ENCODE measurements at places on chromosomes 5 and 9.

DNA sequence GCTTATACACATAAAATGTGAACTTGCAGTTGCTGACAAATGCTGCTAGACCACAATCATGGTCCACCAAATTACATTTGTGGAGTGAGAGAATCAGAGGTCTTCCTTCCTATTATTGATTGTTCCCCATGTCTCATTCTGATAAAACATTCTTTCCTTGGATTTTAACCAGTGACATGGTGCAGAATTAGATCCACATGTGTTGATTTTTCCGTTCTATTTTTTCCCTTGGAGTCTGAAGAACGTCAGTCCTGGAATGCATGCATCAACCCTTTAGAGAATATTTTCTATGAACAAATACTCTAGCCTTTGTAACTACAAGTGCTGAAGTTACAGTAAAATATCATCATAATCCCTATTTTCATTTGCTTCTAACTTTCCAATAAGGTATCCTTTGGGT lies 170.7 kb upstream of the SPRY4 start:
- no peak for DNase-seq

- DNase-seq = no peak
These were observed 556.1 kb upstream of the ZNF608 start for GRCh38 chr5:125302577-125302976.

DNA sequence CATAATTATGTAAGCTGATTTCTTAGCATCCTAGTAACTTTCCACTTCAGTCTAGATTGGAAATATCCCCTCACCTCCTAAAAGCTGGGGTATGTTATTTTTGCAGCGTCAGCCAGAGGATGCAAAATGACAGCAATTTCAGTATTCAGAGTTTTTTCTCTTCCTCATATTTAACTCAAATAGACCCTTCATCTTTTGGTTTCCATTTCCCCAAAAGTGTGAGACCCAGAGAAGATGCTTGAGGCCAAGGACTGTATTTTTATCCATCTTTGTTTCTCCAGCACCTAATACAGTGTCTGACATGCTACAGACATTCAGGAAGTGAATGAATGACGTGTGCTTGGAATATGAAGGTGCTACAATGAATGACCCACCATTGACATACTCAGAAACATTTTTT lies 75.5 kb upstream of the RANBP3L start:
- DNase-seq = no peak

DNA sequence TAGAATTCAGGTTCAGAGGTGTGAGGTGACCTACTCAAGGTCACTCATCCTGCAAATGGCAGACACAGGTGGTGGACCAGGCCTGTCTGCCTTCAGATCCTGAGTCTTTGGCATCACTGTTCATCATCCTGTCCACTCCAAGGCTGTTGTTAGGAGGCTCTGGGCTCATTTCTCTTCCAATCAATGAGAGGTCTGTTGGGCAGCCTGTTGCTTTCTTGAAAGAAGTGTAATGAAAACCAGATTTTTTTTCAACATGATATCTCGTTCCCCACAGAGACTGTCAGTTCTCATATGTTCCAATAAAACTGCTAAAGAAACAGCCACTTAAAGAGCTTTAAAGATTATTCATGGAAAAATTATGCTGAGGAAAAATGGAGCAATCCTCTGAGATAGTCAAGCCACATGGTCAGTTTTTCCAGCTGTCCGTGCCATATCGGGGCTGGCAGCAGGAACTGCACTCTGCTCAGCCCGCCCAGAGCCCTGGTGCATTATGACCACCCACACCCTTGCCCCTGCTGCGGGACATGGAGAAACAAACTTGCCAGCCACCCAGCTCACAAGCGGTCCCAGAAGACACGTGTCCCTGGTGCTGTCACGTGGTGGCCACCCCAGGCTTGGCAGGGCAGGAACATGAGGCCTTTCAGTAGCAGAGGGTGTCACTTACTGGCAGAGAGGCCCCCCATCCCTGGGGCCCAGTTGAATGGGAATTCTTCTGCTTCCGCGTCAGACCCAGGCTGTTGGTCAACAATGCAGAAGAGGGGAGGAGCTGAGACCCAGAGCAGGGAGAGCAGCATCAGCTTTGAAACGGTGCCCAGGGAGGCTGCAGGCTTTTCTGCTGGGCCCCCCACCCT lies 63.7 kb upstream of the ANGPTL2 start:
- DNase-seq = no peak

GRCh38 chr5:78638423-78638822 lies 10.1 kb downstream of the LHFPL2 start:
- DNase-seq = peak; percentile 93

DNA sequence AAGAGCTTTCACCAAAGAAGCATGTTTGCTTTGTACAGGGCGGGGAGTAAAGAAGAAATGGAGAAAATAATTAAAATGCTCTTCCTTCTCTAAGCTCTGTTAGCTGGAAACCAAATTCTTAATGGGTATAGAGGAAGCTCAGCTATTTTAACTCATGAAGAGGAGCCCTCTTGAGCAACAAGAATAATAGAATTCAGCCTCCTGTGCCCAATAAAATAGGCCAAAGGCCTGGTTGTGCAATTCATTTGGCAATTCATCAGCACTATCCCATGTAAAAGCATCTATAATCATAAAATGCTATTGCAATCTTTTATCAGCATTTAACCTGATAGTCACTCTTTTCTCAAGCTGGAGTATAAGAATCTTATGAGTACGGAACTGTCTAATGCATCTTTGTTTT lies 133.6 kb upstream of the CDH6 start:
- no peak for DNase-seq

DNA sequence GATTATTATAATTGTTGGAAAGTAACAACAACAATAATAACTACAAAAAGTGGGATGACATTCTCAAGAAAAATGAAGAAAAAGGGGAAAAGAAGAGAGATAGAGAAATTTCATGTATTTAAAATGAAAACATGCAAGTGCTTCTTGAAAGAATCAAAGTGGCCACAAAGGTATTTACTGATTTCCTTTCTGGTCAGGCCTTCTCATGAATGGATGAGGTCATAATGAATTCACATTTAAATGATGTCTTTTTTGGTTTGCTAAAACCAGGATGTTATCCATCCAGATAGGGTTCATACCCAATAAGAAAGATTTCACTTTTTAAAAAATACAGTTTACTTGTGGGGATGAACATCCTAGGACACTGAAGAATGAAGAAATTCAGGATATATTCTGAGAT lies 446.4 kb upstream of the PTGER4 start:
- no peak for DNase-seq

DNA sequence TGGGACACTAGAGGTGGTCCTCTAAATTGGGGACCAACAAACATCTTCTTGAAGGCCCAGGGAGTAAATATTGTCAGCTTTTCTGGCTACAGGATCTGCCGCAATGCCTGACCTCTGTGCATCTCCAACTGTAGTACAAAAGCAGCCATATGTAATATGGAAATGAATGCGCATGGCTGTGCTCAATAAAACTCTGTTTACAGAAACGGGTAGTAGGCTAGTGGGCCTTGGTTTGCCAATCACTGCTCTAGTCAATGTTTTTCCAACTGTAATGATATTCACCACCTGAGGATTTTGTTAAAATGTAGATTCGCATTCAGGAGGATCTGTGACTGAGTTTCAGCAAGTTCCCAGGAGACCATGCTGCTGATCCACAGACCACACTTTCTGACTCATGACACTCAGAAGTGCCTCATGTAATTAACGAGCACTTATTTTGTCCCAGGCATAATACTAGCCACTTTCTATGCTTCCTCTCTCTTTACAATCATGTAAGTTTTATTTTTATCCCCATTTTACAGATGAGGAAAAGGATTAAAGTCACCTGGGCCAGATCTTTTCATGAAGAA lies 96.9 kb downstream of the MED27 start:
- no peak for DNase-seq

GRCh38 chr5:141511771-141512325 lies 23.0 kb downstream of the PCDHGC5 start:
- DNase-seq = no peak

GRCh38 chr5:160165137-160166068 lies 46.2 kb upstream of the PWWP2A start:
- DNase-seq = peak; percentile 97

DNA sequence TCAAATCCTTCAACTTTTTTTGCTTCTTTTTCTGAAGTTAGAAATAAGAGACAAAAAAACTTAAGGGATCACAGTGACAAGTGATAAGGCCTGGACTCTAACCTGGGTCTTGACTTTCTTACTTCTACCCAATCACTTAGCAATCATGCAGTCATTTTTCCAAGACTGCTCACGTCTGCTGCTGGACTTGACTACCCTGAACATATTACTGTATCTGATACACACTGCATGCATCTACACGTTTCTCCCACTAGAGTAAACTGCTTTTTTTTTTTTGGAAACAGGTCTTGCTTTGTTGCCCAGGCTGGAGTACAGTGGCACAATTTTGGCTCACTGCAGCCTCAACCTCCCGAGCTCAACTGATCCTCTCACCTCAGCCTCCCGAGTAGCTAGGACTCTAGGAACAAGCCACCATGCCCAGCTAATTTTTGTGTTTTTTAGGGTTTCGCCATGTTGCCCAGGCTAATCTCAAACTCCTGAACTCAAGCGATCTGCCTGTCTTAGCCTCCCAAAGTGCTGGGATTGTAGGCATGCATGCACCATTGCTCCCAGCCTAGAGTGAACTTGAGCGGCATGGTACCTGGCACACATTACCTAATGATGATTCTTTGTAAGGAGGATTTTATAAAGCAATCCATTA lies 7.4 kb downstream of the PLIN2 start:
- DNase-seq = no peak

- DNase-seq = no peak
These were observed 169.1 kb downstream of the CAAP1 start for GRCh38 chr9:26723486-26723885.

DNA sequence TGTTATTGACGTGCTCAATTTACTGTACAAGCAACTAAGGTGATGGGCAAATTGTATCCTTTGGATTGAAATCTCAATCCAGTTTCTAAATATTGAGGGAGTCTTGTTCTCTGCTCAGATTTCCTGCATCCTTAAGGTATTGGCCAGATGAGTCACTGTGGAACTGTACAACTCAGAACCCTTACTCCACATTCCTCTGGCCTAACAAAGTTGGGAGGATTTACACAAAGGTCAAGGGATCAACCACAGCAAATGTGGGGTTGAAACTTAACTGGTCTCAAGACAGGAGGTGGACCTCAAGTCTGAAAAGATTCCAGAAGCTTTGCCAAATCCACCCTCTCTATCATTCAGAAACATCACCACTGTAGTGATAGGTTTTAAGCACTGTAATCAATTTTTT lies 81.5 kb upstream of the AGXT2 start:
- no peak for DNase-seq

DNA sequence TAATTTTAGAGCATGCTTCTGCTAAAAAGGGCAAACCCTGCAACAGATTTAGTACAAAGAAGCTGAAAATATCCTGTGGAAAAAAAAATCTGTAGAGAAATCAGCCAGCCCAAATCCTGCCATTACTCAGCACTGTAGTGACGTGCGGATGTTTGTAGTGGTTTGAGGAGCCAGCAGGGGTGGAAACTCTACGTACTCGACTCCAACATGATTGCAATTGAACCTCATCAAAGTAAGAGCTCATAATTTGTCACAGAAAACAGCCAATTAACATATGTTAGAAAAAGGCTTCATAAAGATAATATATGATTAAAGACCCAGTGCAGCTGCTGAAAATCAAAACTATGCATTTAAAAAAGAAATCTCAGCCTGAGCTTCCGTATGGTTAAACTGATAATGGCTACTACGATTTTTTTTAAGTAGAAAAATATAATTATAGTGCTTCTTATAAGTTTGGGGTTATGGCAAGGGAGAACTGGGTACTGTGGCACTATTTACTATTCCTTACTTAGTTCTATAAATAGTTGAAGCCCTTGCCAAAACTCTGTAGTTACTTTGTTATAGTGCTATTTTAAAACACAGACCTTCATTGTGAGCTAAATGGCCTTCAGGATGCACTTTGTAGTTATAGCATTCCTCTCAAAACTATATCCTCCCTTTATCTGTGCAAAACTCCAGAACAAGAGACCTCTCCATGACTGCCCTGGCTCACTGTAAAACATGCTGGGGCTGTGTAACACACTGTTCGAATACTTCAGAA lies 49.4 kb downstream of the MEF2C start:
- peak; percentile 31 for DNase-seq

- DNase-seq = no peak
These were observed at the start of gene LMX1B for GRCh38 chr9:126613651-126614050. Gene LMX1B (plus strand): TSS chr9:126613928. CDS start chr9:126614450, 522 bp downstream.

- no peak for DNase-seq
These were observed 179.7 kb upstream of the ANKRD55 start for GRCh38 chr5:56412601-56413379.

DNA sequence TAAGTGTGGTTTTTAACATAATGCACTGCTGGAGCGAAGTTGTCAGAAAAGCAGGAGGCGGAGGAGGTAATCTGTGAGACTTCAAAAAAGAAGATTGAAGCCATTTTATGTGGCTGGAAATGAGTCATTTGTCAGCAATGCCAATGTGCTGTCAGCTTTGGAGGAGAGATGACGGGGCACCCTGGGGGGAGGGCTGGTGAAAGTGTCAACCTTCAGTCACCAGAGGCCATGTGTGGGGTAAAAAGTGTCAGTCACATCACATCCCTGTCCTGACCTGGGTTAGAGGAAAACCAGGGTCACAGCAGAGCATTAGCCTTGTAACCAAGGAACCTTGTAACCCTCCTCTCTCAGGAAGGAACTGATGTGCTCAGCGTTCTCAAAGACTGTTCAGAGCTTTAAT lies 59.1 kb downstream of the TLR4 start:
- DNase-seq = no peak

- DNase-seq = no peak
These were observed 3.8 kb downstream of the SNAPC4 start for GRCh38 chr9:136396219-136396515.

GRCh38 chr9:27212621-27213020 lies 84.3 kb downstream of the EQTN start:
- DNase-seq = no peak

DNA sequence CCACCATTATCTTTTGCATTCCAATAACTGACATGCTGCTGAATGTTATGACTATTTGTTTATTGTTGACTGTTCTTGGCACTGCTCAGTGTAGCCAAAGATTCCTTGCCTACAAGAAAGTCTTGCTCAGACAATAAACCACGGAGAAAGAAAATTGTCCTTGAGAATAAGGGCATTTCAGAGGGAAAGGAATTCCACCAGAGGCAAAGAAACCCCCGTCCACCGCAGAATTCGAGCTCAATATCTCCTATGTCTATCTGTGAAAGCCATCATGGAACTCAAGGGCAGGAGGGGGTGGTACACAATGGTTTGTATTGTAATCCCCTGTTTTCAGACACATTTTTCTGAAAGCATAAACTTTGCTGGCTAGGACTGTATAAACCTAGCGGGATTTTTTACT lies 70.3 kb upstream of the ADAMTS16 start:
- DNase-seq = no peak

GRCh38 chr5:135356522-135357318 lies 42.3 kb downstream of the MACROH2A1 start:
- no peak for DNase-seq

- DNase-seq = no peak
These were observed 1.2 kb upstream of the RFK start for GRCh38 chr9:76395381-76395780.

- DNase-seq = no peak
These were observed 1.7 kb downstream of the RGS14 start for GRCh38 chr5:177359451-177359851.

- DNase-seq = no peak
These were observed 25.1 kb downstream of the XRCC4 start for GRCh38 chr5:83102364-83102980.

- no peak for DNase-seq
These were observed 231.4 kb upstream of the TUT7 start for GRCh38 chr9:86585422-86586143.

All from SHP77 treated with DMSO at 0.1 percent for 48 hours (cell line).